Hippocampal formation (tissue), 2 donors: ENCODE measurements at places on chromosomes 2 and 18.

- no peak for DNase-seq
Measured at GRCh38 chr18:8948471-8949149, 153.9 kb upstream of the NDUFV2 start.

- DNase-seq, result no peak
Measured at GRCh38 chr2:238143239-238143951, 4.9 kb downstream of the KLHL30 start.

DNA sequence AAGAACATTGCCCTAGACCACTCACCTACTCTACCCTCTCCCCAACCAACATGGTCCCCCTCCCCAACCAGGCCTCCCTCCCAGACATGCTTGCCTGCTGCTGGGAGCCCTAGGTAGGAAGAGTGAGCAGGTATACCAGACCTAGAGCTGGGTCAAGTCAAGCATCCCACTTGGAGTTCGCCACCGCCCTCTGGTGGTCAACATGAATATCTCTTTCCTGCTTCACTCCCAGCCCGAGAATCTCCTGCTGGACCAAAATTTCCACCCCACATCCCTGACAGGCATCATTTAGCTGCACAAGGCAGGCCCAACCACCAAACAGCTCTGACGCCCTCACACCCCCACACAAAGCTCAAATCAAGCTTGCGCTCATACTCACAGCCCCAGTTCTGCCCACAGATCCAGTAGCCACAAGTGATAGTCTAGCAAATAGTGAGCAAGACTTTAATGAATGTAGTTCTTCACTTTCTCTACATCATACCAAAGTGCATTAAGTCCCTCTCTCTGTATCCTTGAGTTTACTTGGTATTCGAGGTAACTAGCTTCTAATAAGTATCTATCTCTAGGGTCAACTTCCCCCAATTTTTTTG lies 116.0 kb downstream of the TNS1 start:
- DNase-seq, result peak; percentile 46

GRCh38 chr2:204434660-204435462 lies 110.4 kb upstream of the PARD3B start:
- DNase-seq, result no peak

GRCh38 chr18:44803019-44803650 lies 122.4 kb downstream of the SETBP1 start:
- no peak for DNase-seq

- DNase-seq, result no peak
Measured at GRCh38 chr2:122191331-122191730, 435.9 kb downstream of the TSN start.
